Activated CD4-positive, alpha-beta T cell treated with anti-CD3 and anti-CD28 coated beads, Interleukin-2, amount 50 U/mL, for 48 hours (primary cell): ENCODE measurements at places on chromosomes 7 and 10.

DNA sequence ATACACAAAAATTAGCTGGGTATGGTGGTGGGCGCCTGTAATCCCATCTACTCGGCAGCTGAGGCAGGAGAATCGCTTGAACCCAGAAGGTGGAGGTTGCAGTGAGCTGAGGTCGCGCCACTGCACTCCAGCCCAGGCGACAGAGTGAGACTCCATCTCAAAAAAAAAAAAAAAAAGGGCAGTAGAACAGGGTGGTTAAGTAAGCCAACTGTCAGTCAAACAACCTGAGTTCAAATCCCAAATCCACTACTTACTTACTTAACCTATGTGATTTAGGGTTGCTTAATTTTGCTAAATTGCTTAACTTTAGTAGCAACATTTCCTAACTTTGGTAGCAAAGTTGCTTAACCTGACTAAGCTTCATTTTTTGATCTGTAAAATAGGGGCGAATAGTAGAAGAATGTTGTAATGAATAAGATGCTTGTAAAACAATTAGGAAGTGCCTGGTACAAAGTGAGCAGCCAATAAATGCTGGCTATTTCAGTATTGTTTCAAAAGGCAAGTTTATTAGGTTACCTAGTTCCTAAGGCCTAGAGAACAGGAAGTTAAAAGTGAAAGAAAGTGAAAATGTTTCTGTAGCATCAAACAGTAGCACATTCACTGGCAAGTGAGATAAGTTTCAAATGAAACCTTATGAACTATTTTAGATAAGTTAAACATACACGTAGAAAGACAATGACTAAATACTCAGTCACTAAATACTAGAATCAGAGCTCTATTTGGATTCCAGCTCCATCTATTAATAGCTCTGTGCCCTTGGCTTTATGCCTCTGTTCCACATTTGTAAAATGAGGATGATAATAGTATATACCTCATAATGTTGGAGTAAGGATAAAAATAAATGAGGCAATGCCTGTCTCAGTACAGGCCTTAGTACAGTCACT is 64.3 kb downstream of the HOXA1 start:
- no peak for DNase-seq

- DNase-seq, result no peak
These were observed 18.3 kb upstream of the GNAT3 start for GRCh38 chr7:80530136-80530535.

GRCh38 chr7:98288064-98288823 is 6.8 kb downstream of the BRI3 start:
- DNase-seq, result no peak

GRCh38 chr7:98802088-98802780 is 67.6 kb downstream of the TMEM130 start:
- DNase-seq, result peak; percentile 11

DNA sequence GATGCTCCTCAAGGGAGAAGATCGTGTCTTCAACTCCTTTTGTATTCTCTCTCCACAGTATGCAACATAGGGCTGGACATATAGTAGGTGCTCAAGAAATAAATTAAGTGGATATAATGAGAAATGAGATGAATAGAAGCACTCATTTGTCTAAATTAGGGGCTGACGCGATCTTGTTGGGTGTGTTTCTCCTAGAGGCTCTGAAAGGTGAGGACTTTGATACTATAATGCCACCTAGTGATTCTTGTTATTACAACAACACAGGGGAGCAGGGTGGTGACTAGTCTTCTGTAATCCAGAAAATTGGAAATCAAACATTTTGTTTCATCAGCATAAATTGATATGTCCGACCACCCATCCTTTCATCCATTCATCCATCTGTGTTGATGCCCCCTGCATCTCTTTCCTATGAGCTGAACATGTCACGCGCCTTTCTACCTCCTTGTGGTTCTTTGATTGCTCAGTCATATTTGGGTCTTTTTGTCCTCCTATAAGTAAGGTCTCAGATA is 3.5 kb upstream of the CFAP58 start:
- DNase-seq, result no peak

GRCh38 chr7:38223306-38223705 is 45.3 kb downstream of the STARD3NL start:
- no peak for DNase-seq

DNA sequence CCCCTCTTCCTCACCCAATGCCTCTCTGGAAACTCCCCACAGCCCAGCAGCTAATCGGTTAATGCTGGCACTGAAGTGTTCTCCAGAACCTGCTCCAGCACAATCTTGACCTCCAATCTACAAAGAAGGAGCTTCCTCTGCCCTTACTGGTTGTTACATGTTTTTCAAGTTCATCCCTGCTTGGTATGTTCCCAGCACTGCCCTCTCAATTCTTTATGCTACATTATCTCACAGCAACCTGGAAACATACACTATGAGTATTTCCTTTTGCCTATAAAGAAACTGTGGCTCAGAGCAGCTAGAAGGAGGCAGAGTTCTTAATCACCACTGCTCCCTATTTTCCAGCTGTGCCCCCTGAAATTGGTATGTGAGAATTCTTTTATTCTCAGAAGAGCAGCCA is 84.1 kb upstream of the KMT2E start:
- DNase-seq, result no peak

DNA sequence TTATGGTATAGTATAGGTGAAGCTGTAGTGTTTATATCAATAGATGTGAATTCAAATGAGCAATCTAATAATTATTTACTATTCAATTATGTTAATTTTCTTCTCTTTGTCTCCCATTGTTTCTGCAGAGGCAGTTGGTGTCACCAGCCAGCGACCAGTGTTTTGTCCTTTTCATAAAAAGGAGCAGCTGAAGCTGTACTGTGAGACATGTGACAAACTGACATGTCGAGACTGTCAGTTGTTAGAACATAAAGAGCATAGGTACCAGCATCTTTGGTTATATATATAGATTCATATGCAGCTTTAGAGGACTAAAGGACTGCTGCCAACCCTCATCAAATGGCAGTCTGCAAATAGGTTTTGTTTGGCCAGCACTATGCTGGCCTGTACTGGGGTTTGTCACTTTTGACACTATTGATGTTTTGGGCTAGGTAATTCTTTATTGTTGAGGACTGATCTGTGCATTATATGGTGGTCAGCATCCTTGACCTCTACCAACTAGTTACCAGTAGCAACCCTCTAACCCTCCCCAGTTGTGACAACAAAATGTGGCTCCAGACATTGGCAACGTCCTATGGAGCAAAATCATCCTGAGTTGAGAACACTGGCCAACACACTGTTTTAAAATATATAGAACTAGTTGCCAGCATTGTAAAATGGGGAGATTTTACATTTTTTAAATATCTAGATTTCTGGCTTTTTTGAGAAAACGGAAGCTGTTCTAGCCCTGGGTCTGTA is 59.2 kb downstream of the TRIM24 start:
- DNase-seq, result no peak

DNA sequence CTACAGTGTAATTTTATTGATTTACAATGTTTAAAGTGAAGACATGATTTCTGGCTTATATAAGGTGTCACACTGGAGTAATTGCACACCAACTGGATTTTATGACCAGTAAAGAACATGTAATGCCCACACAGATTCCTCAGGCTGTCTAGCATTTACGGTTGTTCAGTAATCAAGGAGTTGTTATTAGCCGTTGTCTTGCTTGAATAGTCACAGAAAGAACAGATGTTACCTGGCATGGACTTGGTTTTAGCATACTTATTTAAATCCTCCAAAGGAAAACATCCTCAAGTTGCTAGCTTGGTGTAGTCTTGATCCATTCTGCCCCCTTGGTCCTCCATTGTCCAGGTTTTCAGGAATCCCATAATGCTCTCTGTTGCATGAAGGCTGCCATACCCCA is 65.8 kb downstream of the POU6F2 start:
- no peak for DNase-seq

- no peak for DNase-seq
These were observed 163.3 kb downstream of the IPMK start for GRCh38 chr10:58104351-58104751.

- DNase-seq, result no peak
These were observed 918 bp downstream of the PILRB start for GRCh38 chr7:100358857-100359212.
